ENCODE measurements at places on chromosomes 6 and 20.
A peak's percentile ranks its signal among the peaks of the same experiment; 100 is the strongest.

DNA sequence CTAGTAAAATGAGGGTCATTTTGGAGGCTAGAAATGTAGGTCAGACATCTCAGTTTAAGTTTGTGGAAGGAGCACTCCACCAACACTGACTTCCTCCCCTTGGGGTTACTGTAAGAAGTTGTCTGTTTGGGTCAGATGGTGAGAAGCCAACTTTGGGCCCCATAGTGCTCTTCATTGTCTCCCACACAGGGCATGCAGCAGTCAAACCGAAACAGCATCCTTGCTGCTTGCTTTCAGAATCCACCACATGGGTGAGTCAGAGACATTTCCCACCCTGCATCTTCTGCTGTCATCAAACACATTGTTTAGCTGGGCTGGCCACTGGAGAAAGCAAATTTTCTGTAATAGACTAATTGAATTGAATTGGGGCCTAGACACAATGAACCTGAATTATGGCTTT lies 16.8 kb downstream of the IL17F start:
- no peak for DNase-seq

DNA sequence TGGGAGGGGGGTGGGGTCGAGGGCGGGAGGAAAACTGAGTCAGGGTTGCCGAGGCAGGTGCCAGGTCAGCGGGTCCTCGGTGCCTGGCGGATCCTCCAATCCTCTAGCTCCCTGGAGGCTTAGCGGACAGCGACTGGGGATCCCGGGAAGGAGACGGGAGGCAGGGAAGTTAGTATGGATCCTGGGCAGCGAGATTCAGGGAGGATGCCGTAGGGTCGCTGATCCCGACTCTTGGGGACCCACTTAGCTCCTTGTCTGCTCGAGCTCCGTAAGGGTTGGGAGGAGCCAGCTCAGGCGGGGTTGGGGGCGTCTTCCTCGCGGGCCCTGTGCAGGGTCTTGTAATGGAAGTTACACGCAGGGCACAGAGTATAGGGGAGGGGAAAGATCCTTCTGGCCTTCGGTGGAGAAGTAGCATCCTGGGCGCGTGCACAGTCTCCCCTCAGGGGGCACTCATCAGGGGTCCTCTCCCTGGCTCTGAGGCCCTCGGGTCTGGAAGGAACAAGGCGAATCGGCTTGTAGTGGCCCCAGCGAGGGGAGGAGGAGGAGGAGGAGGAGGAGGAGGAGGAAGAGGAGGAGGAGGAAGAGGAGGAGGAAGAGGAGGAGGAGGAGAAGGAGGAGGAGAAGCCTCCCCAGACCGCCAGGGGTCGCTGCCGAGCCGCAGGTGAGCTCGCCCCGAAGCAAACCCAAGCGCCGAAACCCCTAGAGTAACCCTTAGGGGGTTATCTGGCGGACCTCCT lies 6.4 kb upstream of the SLC12A5 start:
- DNase-seq: no peak

DNA sequence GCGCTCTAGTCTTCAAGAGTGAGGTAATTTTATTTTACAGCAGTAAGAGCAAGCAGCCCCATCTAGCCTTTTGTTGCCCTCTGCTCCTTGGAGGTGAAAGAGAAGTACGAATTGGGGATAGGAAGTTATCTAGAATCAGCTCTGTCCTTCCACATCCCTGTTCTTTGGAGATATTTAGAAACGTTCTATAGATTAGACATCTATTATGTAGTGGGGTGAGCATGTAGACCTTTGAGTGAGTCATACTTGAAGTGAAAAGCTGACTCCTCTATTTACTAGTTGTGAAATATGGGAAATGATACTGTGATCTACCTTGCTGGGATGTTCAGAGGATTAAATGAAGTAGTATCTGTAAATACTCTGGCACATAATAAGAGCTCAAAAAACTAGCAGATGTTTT lies 36.0 kb upstream of the SLC35D3 start:
- DNase-seq: no peak

DNA sequence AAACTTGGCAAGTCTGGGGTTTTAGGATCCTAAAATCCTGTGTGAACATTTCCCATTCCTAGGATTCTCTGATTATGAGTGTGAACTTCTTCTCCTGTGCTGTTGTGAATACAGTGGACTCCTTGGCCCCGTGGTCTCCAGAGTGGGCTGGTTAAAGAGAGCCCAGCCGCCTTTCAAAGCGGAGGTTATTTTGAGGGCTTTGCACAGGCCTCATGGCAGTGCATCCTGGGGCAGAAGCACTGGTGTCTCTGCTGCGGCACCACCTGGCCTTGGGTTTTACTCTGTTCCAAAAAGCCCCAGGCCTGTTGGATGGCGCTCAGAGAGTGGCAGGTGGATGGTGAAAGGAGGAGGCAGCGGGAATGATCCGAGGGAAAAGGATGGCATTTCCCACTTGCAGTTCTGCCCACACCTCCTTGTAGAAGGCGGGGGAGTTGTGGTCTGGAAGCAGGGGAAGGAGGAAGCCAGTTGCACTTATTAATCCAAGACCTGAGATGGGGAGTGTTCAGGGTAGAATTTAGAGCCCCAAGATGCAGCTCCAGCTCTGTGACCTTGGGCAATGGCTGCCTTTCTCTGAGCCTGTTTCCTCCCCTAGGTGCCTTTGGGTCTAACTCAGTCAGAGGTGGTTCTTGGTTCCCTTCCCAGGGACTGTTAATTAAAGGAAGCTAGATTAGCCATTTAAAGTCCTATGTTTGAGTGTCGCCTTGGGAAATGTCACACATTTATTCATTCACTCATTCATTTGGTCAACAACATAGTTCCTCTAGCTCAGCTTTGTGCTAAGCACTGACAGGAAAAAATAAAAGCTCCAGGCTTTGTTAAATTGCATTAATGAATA lies 22.4 kb downstream of the MMP24 start:
- DNase-seq: no peak

- DNase-seq: no peak
These were observed 5.6 kb downstream of the BAG2 start for GRCh38 chr6:57177545-57178265.

DNA sequence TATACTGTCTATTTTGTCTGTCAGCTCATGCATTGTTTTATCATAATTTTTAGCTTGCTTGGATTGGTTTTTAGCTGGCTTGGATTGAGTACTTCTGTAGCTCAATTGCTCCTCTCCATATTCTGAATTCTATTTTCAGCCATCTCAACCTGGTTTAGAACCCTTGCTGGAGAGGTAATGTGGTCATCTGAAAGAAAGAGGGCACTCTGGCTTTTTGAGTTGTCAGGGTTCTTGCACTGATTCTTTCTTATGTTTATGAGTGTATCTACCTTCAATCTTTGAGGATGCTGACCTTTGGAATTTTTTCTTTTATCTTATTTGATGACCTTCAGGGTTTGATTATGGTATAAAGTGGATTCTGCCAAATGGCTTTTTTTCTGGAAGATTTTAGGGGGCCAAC lies 632.7 kb upstream of the ID4 start:
- DNase-seq: no peak

GRCh38 chr6:137260217-137260616 lies 41.0 kb upstream of the IFNGR1 start:
- no peak for DNase-seq

DNA sequence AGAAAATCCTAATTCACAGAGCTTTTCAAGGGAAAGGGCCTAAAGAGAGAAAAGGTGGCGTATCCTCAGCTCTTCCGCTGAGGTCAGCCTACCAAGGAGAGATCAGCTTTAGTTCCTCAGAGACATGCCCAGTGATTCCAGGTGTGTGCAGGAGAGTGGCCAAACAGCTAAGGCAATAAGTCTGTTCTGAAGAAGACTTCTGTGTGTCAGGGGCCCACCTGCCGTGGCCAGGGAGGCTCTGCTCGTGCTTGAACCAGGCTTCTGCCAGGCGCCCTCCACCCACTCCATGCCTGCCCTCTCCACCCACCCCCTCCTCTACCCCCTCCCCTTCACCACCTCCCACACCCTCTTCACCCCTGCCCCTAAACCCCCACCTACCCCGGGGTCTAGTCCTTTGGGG lies 67.4 kb upstream of the ARMC2 start:
- no peak for DNase-seq

GRCh38 chr6:107237992-107238660 lies 122.8 kb upstream of the BEND3 start:
- no peak for DNase-seq

GRCh38 chr20:48826883-48827771 lies 672 bp downstream of the PREX1 start:
- DNase-seq: no peak

- DNase-seq: no peak
These were observed 41.5 kb downstream of the SNRNP48 start for GRCh38 chr6:7631466-7631865.

DNA sequence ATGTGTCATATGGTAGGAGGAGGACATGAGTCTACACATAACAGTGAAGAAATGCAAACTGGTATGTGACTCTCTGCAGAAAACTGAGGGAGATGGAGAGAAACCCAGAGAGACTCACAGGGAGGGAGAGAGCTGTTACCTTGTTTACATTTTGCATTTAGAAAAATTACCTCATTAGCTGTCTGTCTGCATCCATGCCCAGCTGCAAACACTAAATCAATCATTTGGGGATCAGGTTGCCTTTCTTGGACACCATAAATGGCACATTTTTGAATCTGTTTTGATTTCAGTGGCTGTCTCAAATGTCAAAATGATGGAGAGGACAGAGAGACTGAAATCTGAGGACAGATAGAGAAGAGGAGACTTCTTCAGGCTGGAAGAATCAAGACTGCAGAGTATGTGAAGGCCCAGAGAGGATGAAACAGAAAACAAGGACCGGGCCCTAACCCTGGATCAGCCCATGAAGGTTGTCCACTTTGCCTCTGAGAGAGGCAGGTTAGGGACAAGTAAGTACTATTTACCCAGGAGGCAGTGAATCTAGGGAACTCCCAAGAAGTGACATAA lies 92.2 kb downstream of the UNC5CL start:
- DNase-seq: no peak

- DNase-seq: no peak
These were observed 10.0 kb upstream of the CD93 start for GRCh38 chr20:23096097-23096496.

GRCh38 chr20:5848711-5849505 lies 98.7 kb downstream of the SHLD1 start:
- no peak for DNase-seq

DNA sequence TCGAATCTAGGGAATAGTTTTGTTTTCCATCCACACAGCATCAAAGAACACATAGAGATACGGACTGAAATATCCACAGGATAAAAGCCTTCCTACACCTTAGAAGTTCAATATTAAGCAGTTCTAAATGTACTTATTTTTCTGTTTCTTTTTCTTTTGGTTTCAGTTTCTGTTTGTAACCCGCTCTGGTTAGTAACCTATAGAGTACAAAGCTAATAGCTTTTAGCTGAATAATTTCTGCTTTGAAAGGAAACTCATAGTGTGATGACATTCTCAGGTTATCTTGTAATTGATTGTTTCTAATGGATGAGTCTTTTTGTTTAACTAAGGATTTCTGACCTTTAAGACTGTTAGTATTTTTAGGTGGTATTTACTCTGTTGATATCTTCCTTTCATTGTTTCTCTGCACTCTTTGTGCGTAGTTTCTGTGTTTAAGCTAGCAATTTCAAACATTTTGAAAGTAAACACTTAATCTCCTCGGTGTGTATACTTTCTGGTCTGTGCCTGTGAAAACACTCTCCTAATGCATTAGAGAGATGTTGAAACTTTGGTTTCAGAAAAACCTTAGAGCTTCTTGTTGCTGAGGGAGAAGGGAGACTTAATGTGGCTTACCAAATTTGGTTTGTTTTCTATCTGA lies 385.5 kb downstream of the HDGFL1 start:
- no peak for DNase-seq

DNA sequence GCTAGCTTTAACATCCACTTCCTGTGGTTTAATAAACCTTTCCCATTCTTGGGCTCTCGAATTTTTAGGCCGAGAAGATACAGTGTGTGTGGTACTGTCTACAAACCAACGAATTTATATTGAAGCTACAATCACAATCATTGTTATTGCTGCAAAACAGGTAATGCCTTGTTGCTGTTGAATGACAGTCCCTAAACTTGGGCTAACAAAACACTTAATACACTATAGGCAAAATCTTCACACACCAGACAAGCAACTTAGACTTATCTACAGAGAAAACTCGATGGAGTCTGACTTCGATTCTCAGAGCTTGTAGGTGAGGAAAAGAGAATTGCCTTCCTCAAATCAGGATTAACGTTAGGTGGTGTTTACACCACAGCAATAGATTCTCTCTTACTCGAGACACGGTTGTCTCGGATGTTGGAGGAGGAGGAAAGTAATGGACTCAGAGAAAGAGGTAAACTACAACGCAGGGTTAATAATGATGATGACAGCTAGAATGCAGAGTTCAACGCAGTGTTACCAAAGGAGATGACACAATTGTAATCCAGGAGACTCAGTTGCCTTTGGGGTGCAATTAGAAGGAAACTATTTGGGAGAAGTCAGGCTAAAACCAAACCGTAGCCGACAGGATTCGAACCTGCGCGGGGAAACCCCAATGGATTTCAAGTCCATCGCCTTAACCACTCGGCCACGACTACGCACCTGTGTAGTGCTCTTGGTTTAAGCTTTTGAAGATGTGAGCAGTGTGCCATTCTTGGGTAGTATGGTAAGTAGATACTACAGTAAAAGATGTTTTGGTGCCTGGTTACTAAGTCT lies 32.5 kb upstream of the ZNF184 start:
- DNase-seq: peak; percentile 87

GRCh38 chr6:41352907-41353306 lies 17.5 kb downstream of the NCR2 start:
- no peak for DNase-seq

DNA sequence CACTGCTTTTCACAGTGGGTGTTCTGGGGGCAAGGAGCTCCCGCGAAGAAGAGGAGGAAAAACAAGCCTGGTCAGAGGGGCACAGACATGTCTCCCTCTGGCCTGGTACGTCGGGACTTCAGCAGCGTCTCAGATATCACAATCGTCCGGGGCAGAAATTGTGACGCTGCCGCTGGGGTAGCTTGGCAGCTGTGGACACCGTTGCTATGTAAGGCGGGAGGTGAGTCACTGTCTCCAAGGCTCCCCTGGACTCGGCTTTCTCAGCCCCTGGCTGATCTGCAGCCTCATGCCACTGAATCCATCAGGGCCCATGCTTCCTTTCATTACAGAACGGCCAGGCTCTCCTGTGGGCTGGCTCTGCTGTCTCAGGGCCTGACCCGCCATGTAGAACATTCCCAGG lies 98.7 kb downstream of the SULF2 start:
- no peak for DNase-seq

- DNase-seq: no peak
These were observed 37.7 kb downstream of the LY86 start for GRCh38 chr6:6626187-6626586.

DNA sequence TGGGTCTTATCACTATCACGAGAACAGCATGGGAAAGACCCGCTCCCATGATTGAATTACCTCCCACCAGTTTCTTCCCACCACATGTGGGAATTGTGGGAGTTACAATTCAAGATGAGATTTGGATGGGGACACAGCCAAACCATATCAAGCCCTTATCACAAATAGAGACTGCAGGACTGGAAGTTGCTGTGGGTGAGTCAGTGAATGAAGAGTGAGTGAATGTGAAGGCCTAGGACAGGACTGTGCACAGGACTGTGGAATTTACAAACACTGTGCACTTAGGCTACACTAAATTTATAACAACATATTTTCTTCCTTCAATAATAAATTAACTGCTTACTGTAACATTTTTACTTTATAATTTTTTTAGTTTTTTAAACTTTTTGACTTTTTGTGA lies 30.2 kb upstream of the BCAS1 start:
- DNase-seq: no peak
